ENCODE measurements at places on chromosomes 2 and 18.

- peak; percentile 14 for DNase-seq
Observed at GRCh38 chr2:33372940-33373553, 103.4 kb upstream of the RASGRP3 start.

DNA sequence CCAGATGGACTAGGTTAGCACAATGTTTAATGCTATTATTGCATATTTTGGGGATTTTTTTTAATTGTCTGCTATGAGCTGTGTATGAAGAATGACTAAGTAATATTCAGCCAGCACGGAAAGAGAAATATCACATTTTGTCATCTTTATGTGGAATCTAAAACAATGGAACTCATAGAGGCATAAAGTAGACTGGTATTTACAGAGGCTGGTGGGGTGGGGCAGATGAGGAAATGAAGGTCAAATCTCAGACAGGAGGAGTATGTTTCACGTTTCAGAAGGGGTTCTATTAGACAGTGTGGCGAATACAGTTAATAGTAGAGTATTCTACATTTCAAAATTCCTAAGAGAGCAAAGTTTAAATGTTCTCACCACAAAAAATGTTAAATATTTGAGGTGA is 4.7 kb downstream of the CDH19 start:
- no peak for DNase-seq

- DNase-seq: no peak
Observed at GRCh38 chr2:123359636-123360035, 665.5 kb upstream of the CNTNAP5 start.

- DNase-seq: no peak
Observed at GRCh38 chr18:1585881-1586488, 681.3 kb downstream of the ADCYAP1 start.

DNA sequence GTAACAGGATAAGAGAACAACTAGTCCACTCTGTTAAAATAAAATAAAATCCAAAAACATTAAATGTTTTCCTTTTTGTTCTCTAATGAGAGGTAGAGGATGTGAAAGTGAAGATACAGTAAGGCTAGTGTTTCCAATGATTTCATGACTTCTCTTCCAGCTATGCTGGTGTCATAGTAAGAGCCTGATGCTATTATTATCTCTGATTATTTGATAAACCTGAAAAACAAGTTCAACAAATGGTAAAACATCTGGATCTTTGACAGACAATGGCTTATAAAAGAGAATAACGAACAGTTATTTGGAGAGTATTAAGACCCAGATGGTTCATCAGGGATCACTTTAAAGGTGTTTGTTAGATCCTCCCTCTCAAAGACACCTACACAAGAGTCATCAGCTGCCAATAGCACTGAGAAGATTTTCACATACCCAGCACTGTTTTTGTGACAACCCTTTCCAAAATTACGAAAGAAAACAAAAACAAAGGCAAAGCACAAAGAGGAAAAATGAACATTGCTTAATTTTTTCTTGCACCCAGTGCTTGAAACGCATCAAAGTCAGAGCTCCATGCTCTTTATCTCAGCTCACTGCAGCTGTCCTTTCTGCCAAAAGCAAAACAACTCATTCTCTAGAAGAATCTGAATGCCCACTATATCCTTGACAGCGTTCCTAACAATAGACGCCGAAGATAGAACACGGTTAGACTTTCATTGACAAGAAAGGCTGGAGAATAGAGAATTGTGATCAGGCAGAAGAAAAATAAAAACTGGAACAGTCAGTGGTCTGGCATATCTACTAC is 168.6 kb downstream of the SLC8A1 start:
- DNase-seq: no peak

Data from stimulated activated naive CD8-positive, alpha-beta T cell treated with anti-CD3 and anti-CD28 coated beads, Interleukin-15, Interleukin-2, amounts not matched to agents 100 U/mL and 50 U/mL, for 24 hours (primary cell).